ENCODE measurements at places on chromosomes 1 and 21.

DNA sequence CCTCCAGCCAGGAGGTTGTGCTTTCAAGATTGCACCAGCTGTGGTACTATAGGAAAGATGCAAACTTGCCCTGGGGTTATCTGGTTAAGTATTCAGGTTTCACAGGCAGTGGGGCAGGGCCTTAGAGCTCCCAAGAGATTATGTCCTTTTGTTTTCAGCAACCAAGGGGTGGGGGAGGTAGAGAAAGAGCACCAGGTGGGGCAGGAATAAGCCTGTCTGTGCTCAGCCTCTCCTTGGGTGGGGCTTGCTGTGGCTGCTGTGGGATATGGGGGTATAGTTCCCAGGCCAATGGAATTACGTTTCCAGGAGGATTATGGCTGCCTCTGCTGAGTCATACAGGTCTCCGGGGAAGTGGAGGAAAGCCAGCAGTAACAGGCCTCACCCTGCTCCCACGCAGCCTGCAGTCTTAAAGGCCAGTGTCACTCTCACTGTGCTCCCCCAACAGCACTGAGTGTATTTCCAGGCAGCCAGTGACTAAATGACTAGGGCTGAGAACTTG lies 508.6 kb downstream of the RWDD3 start:
- DNase-seq: peak; percentile 89

DNA sequence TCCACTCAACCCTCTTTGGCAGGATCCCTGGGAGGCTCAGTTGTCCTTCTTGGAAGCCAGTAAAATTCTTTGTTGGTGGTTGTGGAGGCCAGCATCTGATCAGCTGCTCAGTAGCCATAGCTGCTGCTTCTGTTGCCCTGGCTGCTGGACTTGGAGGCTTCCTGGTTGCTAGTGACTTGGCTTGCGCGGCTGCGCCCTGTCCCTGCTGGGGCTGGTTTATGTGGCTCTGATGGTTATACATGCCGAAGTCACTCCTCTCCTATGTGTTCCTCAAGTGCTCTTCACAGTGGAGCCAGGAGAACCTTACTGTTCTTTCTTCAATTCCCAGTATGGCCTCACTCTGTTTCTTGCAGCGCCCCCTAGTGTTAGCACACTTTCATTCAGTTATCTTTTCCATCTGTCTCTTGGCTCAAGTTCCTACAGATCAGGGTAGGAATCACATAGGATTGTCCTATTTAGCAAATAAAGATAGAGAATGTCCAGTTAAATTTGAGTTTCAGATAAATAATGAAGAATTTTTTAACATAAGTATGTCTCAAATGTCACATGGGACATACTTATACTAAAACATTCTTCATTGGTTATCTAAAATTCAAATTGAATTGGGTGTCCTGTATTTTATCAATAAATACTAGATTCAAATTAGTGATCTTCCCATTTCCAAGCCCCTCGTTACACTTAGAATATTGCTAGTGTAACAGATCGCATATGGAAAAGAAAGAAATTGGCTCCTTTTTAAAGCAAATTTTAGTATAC lies 176.5 kb downstream of the TGFB2 start:
- DNase-seq: peak; percentile 25

- DNase-seq: peak; percentile 74
Measured at GRCh38 chr1:115437196-115437595, 99.1 kb upstream of the NGF start.

- no peak for DNase-seq
Measured at GRCh38 chr1:215825056-215825455, 258.0 kb downstream of the KCTD3 start.

GRCh38 chr21:19998453-19998852 lies 999.8 kb upstream of the NCAM2 start:
- no peak for DNase-seq

DNA sequence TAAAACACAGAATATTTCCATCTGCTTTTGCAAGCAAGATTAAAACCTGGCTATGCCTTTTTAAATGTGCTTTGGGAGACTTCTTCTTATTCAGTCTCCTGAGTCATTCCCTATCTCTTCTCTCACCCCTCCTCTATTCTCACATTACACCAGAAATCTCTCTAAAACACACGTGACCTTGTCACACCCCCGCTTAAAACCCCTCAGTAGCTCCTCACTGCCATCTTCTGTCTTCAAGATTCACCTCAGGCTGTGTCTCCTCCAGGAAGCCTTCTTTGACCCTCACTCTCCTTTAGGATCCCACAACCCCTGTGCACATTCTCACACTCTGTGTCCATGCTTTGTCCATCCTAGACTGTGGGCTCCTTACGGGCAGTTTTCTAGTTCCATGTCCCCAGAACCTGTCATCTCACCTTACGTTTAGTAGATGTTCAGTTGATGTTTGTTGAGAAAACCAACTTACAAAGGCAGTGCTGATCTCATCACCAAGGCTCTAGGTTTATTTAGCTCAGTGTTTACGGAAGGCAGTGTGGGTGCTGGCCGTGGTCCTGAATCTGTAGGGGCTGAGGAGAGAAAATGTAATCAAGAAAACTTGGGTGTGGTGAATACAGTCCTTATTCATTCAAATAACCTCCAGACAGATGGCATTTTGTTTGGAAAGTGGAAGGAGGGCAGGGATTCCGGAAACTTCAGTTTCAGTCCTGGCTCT lies 143.5 kb downstream of the DMRTA2 start:
- no peak for DNase-seq

- peak; percentile 14 for DNase-seq
Measured at GRCh38 chr1:75908717-75909152, 23.5 kb downstream of the ASB17 start.

DNA sequence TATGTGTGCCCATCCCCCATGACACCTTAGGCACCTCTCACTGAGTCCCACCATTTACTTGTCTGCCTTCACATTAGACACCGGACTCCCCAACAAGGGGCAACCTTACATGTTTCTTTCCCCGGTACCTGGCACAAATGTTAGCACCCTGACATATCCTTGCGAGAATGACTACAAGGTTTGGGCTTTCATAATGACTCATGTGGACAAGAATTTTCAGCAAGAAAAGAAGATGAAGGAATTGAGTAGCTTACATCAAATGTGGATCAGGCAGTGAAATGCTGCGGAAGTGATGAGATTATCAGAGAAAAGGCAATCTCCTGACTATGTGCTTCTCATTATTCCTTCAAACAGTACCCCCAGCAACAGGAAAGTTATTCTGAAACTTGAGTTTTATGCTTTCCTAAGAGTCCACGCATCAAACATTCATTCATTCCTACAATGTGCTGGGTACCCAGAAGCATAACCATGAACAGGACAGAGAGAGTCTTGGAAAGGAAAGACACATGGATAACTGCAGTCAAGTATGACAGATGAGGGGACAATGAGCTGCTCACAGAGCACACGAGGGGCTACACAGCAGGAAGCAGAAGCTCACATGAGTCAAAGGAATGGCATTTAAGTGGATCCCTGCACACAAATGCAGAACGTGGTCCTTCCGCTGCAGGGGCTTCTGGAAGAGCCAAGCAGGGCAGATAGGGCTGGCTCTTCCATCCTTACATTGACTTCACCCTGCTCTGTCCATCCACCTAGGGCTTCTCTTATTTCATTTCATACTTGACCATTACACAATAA lies 112.1 kb downstream of the PCNX2 start:
- no peak for DNase-seq

GRCh38 chr1:156887317-156887716 lies 6.2 kb upstream of the PEAR1 start:
- no peak for DNase-seq

- DNase-seq: no peak
Measured at GRCh38 chr1:36446746-36447145, 3.5 kb downstream of the OSCP1 start.

GRCh38 chr1:54608566-54609230 lies 14.6 kb downstream of the FAM151A start:
- no peak for DNase-seq

DNA sequence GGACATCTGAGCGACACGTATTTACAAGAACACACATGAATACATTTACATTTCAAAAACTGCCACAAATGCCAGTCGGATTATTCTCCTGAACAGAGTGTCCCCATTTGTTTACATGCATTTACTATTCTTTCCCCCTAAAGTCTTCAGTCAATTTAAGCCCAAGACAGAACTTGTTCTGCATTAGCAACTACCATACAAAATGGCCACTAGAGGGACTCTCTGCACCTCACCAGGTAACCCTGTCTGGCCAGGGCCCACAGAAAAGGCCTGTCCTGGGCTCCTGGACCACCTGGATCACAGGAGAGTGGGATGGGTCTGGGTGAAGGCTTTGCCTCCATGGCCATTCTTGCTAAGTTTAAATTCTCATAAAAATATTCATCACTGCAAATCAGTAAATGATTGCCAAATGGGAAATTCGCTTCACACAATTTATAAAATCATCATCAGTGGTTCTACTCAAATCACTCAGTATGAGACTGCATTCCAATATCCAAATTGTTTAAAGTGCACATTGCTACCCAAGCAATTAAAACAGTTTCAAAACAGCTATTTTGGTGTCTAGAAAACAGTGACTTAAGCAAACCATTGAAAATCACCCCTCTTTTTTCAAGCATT lies 12.5 kb upstream of the GUCA2A start:
- peak; percentile 34 for DNase-seq

- no peak for DNase-seq
Measured at GRCh38 chr1:167683226-167683625, 38.6 kb upstream of the MPZL1 start.

DNA sequence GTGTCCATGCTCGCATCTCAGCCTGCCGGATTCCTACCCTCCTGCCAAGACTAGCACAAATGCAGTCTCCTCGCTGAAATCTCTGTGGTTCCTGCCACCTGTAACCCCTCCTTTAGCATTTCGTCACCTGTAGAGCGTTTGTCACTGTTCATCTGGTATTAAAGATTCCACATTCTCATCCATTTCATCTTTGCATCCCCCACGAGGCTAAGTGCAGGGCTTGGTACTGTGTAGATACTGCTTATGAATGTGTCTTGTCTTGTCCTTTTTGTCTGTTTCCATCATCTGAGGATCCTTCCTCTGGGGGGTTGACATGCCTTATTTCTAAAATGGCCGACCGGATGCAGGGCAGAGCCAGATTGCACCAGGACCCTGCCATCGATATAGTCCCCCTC lies 53.7 kb upstream of the DNAJC6 start:
- DNase-seq: no peak

- DNase-seq: no peak
Measured at GRCh38 chr1:86105533-86105866, 51.1 kb downstream of the COL24A1 start.

DNA sequence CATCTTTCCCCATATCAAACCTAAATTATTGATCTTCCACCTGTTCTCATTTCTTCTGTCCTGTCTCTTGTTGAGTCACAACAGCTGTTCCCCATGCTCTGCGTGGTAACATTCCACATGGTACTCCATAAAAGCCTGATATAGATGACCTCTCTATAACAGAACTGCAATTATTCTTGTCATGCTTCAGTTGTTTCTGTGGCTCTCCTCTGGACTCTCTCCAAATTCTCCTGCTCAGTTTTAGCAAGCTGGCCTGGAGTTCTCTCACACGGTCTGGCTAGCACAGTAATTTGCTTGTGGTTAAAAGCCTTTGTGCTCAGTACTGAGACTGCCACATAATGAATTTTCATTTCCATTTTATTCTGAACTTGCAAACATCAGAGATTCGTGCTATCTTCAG lies 10.6 kb upstream of the LRRC39 start:
- DNase-seq: no peak

GRCh38 chr1:204920967-204921366 lies 50.3 kb downstream of the NFASC start:
- no peak for DNase-seq

DNA sequence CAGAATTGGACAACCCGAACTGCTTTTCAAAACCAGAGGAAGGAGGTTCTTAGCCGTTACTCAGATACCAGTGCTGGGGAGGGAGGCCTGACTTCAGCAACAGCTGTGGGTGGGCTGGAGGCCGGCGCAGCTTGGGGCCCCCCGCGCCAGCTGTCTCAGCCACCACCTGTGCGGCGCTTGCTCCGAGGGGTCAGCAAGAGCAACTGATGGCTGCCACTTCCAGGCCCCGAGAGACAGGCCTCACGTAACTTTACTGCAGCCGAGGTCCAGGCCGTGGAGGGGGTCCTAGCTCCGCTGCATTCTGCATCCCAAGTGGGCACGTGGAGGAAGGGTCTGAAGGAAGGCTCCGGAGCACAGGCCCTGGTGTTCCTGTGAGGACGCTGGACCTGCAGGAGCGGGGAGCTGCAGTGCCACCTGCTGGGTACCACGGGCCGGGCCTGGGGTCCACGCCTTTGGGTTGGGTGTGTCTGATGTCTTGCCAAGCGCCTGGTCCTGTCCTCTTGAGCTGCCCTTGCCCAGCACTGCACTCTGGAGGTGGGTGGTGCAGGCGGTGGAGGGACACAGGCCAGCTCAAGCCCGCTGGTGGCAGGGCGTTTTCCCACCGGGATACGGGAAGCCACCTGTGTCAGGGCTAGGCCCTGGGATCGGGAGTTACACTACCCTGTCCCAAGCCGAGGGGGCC lies 9.8 kb downstream of the THAP3 start:
- DNase-seq: no peak

- no peak for DNase-seq
Measured at GRCh38 chr1:145985502-145986439, 10.6 kb downstream of the TXNIP start.

GRCh38 chr21:44439211-44439600 lies 16.1 kb upstream of the LRRC3 start:
- DNase-seq: no peak

DNA sequence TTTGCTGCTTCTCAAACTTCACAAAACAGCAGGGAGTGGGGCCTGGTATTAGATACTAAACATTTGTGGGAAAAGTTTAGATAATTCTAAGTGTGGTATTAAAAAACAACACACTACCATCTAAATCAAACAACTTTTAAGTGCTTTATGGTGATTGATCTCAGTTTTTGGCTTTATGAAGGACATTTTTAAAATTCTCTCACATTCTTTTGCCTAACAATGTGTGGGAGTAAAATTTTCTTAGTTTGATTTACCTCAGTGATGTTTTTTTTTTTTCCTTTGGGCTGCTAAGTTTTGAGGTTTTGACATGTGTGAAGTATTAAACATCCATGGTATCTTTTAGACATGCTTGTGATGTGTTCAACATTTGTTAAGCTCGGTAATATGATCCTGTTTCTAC lies 116.2 kb downstream of the DISP1 start:
- no peak for DNase-seq

DNA sequence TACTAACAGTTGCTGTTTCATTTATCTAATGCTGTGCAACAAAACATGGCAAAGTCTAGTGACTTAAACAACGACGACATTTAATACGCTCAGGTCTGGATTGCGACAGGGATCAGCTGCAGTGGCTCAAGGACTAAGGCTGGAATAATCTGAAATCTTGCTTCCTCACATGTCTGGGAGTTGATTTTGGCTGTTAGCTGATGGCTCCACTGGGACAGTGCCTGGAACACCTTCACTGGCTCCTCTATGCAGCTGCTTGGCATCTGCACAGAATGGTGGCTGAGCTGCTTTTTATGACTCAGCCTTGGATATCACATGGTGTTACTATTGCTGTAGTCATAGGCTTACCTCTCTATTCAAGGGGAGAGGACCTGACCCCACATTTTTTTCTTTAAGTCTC lies 24.0 kb upstream of the BTG3 start:
- no peak for DNase-seq

DNA sequence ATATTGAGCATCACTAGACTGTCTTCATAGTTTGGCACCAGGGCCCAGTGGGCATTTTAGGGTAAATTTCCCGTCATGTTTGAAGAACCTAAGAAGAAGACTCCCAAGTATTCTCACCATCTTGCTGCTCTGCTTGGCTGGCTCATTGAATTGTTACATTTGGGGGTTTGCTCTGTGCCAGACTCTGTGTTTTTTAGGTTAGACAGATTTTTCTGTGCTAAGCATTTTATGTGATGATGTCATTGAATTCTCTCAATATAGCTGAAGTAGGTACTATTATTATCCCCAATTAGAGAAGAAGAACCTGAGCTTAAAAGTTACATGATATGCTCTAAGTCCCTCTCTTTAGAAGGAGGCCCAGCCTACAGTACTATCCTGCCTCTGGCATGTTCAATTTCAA lies 28.0 kb upstream of the DNASE2B start:
- no peak for DNase-seq
